ENCODE measurements at places on chromosomes 11 and 22.

- DNase-seq, result no peak
Measured at GRCh38 chr22:19530751-19531150, 6.5 kb upstream of the CLDN5 start.

DNA sequence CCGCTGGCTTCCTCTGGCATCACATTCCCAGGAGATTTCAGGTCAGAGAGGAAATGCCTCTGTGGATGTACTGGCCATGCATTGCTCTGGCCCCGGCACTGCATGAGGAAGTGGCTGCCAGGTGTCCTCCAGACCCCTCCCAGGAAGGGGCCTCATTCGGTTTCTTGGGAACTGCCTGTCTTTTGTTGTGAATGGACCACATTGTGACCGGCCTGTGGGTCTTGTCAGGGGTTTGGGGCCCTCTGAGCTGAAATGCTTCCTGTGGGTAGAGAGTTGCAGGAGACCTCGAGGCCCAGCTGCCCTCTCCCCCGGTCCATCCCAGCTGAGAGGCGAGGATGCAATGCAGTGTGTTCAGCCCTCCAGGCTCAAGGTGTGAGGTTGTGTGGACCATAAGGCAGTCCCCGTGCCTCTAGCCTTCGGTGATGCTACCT is 18.8 kb upstream of the ST3GAL4 start:
- no peak for DNase-seq

DNA sequence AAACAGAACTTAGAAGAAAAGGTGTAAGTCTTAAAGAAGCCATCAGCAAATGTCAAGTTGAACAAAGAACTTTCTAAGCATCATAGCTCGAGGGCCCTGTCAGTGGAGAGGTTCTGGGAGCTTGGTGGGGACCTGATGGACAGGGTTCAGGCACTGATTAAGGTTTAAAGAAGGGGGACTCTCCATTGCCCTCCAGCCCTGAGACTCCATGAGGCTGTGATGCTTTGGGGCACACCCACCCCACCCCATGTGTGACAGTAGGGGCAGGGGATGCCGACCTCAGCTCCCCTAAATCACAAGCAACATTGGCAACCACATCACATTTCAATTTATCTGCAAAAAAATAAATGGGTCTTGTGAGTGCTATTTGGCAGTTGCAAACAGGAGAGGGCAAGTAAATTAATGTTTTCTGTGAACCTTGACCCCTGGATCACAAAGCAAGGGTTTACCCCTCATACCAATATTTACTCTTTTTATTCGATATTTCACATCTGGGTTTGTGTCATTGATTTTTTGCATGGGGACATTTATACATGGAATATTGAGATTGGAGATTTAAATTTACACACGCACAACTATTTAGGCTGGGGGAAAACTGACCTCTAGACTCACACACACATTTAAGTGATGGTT is 37.1 kb upstream of the ANO1 start:
- DNase-seq, result no peak

- peak; percentile 29 for DNase-seq
Measured at GRCh38 chr11:72240461-72241290, 3.3 kb downstream of the PHOX2A start.

- no peak for DNase-seq
Measured at GRCh38 chr22:46617207-46617985, 2.8 kb upstream of the GRAMD4 start.

DNA sequence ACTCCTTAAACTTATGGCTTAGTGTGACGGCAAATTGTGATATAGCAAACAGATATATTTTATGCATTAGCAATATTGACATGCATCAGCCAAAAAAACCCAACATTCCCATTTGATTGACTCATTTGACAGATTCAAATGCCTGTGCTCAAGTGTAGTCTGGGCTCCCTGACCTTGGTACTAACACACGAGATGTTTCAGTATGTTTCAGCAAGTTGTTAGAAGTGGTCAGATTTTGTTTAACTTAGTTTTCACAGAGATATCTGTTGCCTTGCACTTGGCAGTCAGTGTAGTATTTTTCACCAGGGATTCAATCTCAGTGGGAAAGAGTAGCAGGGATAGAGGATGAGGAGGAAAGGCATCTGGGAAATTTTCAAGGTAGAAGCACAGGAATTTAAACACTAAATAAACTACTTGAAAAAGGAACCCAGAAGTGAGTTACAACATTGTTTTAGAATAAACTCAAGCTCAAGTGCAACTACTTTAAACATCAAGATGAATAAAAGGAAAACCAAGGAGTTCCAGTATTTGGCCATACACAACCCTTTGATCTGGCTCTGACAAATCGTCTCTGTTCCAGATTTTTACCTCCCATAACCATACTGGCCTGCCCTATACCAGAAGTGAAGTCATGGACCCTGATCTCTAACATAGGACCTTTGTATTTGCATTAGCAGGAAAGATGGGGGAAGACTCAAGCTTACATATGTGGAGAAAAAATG is 56.5 kb upstream of the BLID start:
- no peak for DNase-seq

- no peak for DNase-seq
Measured at GRCh38 chr11:76512851-76513653, 68.2 kb downstream of the EMSY start.

DNA sequence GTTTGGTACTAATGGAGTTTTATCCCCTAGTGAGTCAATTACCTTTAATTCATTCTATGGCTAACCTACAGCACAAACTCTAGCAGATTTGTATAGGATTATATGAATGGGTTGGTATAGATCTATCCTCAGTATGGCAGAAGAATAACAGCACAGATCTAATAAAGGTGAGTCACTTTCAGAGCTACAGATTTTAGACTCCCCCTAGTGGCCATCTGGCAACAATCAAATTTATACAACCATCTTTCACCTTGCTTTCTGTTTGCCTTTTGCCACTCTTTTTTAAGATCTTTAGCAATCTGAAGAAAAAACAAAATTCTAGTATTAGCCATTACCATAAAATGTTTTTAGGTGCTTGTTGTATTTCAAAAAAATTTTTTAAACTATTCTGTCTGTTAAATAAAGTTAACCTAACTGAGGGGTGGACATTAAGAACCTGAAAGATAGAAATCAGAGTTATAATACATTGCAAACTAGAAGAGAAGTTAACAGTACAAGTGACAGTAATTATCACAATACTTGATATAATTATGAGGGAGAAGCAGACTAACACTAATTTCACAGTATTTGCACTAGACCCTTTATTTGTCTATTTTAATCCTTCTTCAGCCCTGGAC is 25.8 kb downstream of the DDIAS start:
- DNase-seq, result peak; percentile 27

DNA sequence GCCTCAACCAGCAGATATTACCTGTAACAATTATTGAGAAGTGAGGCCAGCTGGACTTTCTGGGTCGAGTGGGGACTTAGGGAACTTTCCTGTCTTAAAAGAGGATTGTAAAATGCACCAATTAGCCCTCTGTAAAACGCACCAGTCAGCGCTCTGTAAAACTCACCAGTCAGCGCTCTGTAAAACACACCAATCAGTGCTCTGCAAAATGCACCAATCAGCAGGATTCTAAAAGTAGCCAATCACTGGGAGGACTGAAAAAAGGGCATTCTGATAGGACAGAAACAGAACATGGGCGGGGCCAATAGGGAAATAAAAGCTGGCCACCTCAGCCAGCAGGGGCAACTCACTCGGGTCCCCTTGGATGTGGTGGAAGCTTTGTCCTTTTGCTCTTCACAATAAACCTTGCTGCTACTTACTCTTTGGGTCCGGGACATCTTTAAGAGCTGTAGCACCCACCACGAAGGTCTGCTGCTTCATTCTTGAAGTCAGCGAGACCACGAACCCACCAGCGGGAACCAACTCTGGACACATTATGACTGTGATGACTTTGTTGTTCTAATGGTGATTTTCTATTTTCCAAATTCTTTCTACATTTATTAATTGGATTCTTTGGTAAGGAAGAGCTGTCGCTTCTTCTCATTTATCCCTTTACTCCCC is 40.2 kb upstream of the FGF3 start:
- no peak for DNase-seq

DNA sequence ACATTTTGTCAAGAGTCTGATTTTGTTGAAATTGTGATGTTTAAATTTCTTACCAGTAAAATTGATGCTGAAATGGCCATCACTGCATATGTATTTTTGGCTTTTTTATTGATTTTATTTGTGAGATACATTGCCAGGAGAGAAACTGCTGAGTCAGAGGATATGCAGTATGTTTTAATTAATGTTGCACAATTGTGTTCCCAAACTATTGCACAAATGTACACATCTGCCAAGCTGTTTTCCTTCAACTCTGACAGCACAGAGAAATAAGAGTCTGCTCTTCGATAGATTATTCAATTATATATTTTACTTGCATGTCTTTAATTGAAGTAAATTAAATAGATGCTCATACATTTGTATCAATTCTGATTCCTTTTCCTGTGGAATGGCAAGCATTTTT is 640.2 kb upstream of the LUZP2 start:
- DNase-seq, result no peak

- no peak for DNase-seq
Measured at GRCh38 chr22:28812516-28812915, 12.1 kb upstream of the XBP1 start.
